ENCODE measurements at places on chromosomes 16 and 17.

DNA sequence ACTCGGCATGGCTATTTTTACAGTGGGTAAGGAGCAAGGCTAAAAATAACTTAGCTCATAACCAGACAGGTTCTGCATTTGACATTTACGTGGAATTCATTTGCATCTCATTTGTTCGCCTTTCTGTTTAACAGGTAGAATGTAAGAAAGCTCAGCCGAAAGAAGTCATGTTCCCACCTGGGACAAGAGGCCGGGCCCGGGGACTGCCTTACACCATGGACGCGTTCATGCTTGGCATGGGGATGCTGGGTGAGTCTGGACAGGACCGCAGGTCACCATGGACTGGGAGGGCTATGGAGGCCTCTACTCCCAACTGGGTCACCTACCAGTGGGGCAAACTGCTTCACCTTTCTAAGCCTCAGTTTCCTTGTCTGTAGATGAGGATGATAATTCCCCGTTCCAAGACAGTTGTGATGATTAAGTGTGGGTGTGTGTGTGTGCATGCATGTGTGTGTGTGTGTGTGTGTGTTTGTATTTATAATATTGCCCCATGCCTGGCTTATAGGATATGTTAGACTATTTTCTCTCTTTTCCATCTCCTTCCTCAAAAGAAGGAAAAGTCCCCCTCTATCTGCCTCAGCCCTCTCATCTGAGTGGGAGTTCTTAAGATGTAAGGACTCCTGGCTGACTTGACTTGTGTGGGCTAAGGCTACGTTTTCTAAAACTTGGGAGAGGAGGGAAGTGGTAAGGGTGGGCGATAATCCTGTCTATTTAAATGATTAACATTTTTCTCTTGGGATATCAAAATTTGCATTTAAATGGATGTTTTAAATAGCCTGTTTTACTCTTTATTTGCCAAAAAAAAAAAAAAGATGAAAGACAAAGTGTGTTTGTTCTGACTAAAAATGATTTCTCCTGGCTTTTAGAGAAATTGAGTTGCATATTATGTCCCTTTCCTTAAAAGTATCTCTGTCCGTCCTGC is 129.0 kb downstream of the CCDC182 start:
- no peak for DNase-seq

GRCh38 chr17:50277357-50277754 is 3.1 kb downstream of the TMEM92 start:
- no peak for DNase-seq

- peak; percentile 95 for DNase-seq
Observed at GRCh38 chr17:59754552-59754951, 47.1 kb downstream of the VMP1 start.

DNA sequence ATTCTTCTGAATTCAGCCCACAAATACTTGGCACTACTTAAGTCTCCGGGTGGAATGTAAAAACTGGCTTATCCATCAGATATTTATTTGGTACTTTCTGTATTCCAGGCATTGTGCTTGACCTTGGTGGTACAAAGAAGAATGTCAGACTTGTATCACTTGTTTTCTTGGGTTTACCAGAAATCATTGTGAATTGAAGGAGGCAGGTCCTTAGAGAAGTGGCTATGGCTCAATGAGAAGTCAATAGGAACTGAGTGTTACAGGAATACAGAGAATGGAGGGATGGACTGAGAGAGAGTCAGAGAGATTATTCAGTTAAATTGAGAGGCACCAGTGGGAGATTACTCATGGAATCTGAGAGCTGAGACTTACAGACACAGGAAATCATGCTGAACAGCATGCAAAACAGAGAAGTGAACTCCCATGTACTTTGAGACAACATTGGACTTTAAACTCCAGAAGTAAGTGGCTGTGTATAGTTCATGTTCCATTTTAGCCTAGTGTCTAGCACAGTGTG is 704.1 kb downstream of the CDH11 start:
- DNase-seq = peak; percentile 85

All from astrocyte of the cerebellum (primary cell).